ENCODE measurements at places on chromosomes 3 and 15.

- no peak for DNase-seq
Observed at GRCh38 chr3:184368586-184369183, 7.2 kb downstream of the POLR2H start.

DNA sequence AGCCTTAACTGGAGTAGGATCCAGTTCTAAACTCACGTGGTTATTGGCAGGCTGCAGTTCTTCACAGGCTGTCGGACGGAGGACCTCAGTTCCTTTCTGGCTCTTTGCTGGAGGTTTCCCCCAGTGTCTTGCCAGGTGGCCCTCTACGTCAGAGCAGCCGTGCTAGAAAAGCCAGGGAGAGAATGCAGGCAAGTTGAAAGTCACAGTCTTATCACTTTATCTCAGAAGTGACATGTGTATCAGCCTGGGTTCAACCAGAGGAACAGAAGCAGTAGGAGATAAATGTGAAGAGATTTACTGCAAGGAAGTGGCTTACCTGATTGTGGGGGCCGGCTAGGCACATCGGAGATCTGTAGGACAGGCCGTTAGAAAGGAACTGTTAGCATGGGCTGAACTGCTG is 125.3 kb upstream of the BNIP2 start:
- no peak for DNase-seq

- no peak for DNase-seq
Observed at GRCh38 chr3:196737655-196738054, 2.0 kb upstream of the PAK2 start.

GRCh38 chr3:42265059-42265991 is 660 bp downstream of the CCK start:
- no peak for DNase-seq

DNA sequence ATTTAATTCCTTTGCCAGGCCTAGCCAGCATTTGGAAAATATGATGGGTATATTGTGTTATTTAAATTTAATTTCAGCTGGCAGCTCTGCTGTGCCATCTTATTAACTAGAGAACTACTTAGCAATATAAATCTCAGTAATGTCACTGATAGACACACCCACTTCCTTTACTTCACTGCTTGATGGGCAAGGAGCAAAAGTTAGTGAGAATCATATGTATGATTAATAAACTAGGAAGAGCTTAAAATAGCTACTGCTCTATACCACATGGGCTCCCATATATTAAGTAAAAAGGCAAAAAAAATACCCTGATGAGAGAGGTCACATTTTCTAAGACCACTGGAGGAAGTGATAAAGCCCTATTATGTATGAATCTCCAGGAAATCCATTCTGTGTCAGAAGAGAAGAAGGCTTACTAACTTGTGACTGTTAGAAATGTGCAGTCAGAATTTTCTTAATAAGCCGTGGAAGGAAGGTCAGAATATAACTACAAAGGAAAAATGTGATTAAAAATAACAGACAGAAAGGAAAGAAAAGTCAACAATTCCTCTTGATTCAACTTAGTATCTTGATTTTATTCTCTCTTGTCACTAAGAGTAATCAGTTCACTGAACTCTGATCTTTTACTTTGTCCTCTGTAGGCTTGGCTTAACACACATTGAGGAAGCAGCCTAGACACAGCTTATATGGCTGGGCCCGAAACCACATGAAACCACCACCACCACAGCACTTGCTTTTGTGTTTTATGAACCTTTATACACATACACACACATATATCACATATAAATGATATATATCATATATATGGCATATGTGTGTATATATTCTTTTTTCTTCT is 1233.9 kb upstream of the ALCAM start:
- no peak for DNase-seq

DNA sequence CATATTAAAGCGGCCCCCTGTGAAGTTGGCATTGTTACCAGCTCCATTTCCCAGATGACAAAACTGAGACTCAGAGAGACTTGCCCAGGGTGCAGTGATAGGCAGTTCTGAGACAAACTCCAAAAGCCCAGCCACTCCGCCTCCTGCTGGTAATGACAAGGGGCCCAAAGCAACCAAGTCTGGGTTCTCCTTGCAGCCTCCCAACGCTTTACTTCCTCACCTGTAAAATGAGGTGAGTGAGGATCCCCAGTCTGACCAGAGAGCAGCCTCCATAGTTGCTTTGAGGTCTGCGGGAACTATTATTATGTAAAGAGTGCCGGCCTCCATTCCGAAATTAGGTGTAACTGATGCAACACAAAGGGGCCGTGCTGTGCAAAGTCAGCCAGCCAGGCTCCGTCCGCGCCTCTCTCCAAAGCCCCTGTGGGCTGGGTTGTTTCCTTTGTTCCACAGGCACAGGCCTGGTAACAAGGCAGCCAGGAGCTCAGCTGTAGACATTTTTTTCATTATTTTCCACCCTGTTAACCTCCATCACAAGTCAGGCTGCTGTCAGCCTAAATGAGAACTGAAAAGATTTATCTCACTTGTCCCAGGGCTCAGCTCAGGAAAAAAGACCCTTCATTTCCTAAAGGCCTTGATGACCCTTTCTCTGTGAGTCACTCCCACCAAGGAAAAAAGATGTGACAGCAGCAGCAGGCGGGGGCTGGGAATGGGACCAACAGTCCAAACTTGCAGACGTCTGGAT is 139.1 kb upstream of the RAD18 start:
- DNase-seq: no peak

- DNase-seq: no peak
Observed at GRCh38 chr15:48719668-48720067, 74.2 kb upstream of the FBN1 start.

- DNase-seq: no peak
Observed at GRCh38 chr3:131427226-131427625, 45.7 kb downstream of the NUDT16 start.

DNA sequence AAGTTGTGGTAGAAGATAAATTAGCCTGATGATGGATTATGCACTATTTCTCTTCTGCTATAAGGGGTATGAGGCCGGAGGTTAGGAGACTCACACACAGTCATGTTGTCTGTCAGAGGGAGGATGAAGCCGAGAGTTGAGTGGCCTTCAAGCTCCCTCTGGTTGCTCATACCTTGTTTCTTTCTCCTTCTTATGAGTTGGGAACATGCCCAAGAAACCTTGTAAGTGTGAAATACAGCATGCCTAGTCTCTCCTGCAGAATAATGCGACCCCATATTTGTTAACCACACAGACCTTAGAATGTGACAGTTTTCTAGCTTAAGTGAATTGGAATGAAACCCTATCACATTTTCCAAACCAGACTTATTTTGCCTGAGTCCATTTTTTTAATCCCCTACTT is 366.7 kb downstream of the PTPRG start:
- DNase-seq: no peak

- no peak for DNase-seq
Observed at GRCh38 chr3:14938954-14939353, 8.4 kb upstream of the NR2C2 start.

DNA sequence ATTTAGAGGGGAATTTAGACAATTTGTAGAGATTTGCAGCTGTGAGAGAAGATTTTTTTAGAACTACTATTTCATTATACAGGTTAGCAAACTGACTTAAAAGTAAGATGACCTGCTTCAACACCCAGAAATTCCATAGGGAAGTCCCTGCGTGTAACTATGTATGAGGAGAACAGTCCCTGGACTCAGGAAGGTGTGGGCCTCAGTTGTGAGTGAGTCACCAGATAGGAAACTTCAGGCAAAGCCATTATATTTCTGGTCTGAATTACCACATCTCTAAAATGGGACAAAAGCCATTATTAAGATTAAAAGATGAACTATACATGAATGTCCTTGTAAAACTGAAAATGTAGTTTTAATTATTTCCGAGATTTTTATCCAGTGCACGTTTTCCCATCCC is 488.3 kb upstream of the GOLIM4 start:
- DNase-seq: no peak

DNA sequence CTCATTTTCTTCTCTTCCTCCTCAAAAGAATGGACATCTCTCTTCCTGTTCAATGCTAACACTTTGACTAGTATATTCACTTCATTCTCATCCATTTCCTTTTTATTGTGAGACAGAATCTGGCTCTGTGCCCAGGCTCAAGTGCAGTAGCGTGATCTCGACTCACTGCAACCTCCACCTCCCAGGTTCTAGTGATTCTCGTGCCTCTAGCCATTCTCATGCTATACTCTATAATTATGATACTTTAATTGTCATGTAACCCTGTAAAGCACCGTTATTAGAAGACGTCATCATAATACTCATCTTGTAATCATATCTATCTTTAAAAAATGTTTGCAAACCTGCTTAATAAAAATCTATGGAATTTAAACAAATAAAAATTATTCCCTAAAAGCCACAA is 107.0 kb downstream of the SHOX2 start:
- DNase-seq: no peak

- DNase-seq: no peak
Observed at GRCh38 chr15:35304389-35304788, 219.3 kb upstream of the NANOGP8 start.

Measured in activated T-cell treated with anti-CD3 and anti-CD28 coated beads for 1 hour (primary cell).